ENCODE measurements at places on chromosomes 13 and 19. TPM values are rescaled to one million over a fixed set of nuclear protein-coding genes. Genes with fewer than 3 reads are reported as not detected.

DNA sequence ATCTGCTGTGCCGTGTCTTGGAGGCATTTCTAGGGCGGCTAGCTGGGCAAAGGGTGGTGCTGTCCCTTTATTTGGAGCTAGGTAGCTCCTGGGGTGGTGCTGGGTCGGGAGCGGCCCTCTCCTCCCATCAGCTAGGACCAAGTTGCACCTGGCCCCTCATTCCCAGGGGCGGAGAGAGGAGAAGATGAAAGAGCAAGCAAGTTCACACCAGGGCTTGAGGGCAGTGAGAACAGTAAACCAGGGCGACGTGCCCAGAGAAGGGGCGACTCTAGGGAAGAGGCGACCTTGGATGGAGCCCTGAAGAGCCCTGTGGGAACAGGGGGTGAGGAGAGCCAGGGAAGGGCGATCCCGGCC lies 17.0 kb upstream of the KCNN1 start:
- DNase-seq, result no peak

DNA sequence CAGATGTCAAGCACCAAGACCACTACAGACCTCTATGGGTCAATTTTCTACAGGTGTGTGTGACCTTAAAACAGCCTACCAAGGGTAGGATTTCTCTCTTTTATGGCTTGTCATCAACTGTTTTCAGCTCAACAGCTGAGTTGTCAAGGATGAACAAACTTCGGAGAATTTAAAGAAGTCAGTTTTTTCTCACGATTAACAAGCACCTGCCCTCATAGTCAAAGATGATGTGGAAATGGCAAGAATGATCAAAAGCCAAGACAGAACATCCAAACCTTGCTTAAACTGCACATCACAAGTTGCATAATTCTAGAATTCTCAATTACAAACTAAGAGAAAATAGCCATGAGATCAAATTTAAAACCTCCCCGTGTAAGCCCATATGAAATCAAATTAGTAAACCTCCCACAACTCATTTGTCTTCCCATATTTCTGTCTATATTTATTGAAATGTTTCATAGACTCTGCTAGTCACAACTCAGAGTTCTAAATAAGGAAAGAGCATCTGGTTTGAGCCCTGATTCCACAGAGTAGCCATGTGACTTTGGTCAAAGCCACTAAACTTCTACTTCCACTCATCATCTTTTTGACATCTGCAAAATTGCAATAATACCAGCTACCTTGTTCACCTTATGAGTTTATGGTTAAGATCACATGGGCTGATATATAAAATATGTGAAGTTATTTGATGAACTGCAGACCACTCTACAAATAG lies 521.5 kb upstream of the HTR2A start:
- no peak for DNase-seq

Gene UBE2L5
- total RNA-seq, result not detected

Gene ADGRE3
- total RNA-seq, result not detected

Gene KLK15
- total RNA-seq, result not detected

Gene IGFL2
- total RNA-seq, result not detected

Gene C19orf85
- not detected for total RNA-seq

Gene CBLC
- total RNA-seq, result 15.7 TPM

Measured in breast epithelium (tissue), 4 donors.